Pulmonary artery endothelial cell (primary cell): ENCODE measurements at places on chromosomes 1 and 21. TPM values are rescaled to one million over a fixed set of nuclear protein-coding genes. Genes with fewer than 3 reads are reported as not detected.

- no peak for DNase-seq
Observed at GRCh38 chr1:100027212-100027611, 57.4 kb downstream of the SLC35A3 start.

DNA sequence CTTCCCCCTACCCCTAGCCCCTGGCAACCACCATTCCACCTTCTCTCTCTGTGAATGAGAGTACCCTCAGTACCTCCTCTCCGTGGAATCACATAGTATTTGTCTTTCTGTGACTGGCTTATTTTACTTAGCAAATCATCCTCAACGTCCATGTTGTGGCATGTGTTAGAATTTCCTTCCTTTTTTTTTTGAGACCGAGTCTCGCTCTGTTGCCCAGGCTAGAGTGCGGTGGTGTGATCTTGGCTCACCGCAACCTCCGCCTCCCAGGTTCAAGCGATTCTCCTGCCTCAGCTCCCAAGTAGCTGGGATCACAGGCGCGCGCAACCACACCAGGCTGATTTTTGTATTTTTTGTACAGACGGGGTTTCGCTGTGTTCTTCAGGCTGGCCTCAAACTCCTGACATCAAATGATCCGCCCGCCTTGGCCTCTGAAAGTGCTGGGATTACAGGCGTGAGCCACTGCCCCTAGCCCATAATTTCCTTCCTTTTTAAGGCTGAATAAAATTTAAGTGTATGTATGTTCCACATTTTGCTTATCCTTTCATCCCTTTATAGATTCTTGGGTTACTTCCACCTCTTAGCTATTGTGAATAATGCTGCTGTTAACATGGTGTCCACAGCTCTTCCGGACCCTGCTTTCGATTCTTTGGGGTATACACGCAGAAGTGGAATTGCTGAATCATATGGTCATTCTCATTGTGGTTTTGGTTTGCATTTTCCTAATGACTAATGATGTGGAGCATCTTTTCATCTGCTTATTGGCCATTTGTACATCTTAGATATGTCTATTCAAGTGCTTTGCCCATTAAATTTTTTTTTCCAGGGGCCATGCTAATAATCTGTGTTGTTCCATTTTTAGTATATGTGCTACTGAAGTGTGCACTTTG lies 32.3 kb downstream of the ERRFI1 start:
- no peak for DNase-seq

DNA sequence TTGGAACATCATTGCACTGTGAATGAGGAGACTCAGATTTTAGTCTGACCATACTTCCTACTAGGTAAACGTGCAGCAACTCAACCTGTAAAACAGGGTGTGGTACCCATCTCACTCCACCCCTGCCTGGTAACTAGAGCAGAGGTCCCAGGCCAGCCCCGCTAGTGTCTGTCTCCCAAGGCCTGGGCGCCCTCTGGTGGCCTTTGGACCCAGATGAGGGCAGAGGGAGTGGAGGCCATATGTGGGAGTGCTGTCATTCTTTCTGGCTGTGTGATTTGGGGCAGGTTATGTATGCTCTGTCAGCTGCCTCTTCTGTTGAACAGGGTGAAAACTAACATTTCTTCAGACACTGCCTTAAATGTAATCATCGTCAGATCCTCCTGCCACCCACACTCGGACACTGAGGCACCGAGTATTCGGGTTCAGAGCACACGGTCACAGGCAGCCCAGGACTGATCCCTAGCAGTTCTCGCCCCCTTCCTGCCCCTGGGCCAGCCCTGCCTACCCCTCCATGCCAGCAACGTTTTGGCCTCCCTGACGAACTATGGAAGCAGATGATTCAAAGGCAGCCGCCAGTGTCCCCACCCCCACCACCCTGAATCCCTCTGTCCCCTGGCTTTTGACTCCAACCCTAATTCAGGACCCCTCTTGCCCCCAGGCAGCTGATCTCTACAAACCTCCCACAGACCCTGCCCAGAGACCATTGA lies 76.0 kb downstream of the CD247 start:
- DNase-seq = peak; percentile 44

GRCh38 chr1:151371370-151372057 lies 991 bp downstream of the SELENBP1 start:
- DNase-seq = no peak

DNA sequence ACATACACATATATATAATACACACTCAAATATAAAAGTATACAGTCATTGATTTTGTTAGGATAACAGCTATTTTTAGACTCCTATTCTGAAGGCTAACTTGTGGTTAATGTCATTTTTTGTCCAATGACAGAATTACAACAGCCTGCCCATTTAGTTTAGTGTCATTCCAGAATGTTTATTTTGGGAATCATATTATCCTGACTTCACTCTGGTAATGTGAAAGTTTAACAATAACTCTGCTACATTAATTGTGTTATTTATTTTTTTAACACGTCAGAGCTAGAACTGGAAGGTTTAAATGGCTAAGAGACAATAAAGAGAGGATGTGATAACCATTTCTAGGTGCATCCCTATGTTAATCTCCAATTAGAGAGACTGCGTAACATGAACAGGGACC lies 648.1 kb downstream of the USP25 start:
- DNase-seq = no peak

DNA sequence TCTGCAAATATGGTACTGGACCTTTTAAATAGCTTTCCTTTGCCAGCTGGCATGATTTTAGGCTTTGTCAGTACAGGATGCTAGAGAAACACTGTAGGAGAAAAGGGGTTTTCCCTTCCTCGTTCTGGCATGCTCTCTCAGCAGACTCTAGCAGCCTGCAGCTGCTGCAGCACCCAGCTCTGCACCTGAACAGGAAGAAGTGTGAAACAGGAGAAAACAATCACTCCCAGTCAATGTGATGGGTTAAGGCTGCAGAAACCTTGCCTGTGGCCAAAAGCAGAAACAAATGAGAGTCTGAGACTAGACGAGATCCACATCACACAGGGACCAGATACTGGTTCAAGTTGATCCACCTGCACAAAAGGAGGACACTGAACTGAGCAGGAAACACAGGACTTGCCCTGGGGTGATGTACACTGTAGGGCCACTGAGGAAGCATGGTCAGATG lies 21.2 kb downstream of the OVGP1 start:
- DNase-seq = peak; percentile 70

GRCh38 chr1:46543761-46544560 lies 7.5 kb downstream of the KNCN start:
- DNase-seq = no peak

GRCh38 chr1:58933599-58933926 lies 149.7 kb upstream of the JUN start:
- DNase-seq = no peak

DNA sequence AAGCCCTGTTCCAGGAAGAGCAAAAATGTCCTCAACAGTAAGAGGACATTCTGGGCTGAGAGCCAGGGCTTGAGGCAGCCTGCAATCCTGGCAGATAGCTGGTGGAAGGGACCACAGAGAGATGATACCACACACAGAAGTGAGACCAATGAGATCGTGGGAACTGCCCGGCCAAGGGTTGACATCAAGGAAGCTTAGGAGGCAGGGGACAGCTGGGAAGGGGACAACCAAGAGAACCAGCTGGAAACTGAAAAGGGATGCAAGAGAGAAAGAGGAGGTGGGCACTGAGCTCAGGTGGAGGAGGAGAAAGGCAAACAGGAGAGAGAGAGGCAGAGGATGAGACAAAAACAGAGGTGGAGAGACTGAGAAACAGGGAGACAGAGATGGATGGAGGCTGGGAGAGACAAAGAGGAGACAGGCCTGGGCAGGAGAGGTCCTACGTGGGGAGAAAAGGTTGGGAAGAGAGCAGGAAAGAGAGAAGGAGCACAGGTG lies 9.2 kb downstream of the PDZK1IP1 start:
- DNase-seq = no peak

DNA sequence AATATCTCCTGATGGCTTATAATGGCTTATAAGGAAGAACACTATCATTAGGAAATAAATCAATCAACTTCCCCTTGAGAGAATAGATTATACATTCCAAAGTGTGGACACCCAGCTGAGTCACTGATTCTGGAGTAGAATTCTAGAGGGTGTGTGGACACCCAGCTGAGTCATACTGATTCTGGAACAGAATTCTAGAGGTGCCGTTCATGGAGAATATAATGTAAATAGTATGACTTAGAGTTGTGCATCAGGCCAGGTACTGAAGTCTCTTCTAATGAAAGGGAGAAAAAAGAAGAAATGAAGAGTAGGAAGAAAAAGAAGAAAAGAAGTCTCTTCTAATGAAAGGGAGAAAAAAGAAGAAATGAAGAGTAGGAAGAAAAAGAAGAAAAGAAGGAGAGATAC lies 2.4 kb upstream of the USP33 start:
- DNase-seq = no peak

DNA sequence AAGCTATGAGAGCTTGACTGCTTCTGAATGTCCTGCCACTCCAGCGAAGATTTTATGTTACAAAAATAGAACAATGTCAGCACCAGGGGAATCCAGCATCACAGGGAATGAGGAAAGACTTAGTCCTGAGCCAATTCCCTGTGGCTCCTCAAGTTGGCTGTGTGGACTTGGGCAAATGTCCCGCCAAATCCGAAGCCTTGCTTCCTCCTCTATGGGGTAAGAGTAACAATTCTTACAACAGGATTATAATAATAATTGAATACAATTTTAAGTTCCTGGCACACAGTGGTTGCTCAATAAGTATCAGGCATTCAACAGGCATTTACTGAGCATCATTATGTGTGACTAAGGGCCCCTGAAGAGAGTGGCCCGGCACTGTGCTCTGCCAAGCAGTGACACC lies 44.4 kb downstream of the STPG1 start:
- no peak for DNase-seq

GRCh38 chr1:96183485-96183884 lies 538.1 kb upstream of the PTBP2 start:
- DNase-seq = no peak

DNA sequence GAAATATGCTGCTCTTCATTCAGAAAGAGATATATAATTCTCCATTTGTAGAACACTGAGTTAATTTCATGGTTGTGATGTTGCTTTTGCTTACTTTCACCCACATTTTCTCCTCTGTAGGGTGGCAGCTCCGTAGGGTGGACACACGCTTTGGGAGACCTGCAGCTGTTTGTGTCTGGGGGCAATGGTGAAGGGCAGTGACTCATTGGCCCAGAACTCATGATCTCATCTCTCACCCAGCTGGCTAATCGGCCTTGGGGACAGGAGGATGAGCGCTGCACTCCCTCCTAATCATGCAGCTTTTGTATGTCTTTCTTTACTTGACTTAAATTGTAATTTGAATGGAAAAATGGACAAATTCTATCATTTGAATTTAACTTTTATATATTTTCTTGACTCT lies 9.6 kb downstream of the DISC1 start:
- no peak for DNase-seq

DNA sequence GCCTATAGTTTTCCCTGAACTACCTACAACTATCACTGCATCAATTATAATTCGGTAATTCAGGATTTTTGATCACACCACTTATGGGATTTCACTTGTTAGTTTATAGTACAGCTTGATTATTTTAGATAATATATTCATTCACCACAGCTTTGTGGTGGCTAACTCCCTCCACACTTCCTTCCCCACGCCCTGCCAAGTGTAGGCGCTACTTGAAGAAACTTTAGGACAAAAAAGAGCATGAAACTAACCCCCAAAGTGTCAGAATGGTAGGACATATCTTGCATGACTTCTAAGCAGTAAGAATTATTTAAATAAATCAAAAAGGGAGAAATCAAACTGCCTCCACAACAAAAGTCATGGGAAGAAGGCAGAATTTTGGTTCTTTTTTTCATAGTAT lies 70.1 kb downstream of the LHX9 start:
- DNase-seq = no peak

DNA sequence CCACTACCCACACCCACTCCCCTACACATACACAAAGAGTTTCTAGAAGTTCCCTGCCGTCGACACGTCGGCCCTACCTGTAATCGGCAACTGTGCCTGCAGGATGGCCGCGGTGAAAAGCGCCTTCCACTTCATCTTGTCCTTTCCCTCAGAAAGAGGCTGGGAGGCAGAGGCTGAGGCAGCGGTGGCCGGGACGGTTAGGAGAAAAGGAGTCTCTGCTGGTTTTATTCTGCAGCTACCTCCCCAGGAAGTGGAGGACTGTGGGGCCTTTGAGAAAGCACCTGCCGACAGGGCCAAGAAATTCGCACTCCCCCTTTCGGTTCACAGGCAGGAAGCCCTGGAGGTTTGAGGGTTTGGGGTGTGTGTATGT lies at the start of gene CD247:
Gene CD247, minus strand, starts transcription at position 199 of the 370 bp plus-strand sequence. Its CDS starts 64 bp downstream, at position 135.
- DNase-seq = no peak

GRCh38 chr1:222926566-222926965 lies 111.7 kb downstream of the DISP1 start:
- no peak for DNase-seq

GRCh38 chr1:169363046-169363730 lies 4.4 kb downstream of the NME7 start:
- no peak for DNase-seq

- DNase-seq = no peak
Observed at GRCh38 chr1:245698860-245699259, 544.1 kb downstream of the KIF26B start.

- no peak for DNase-seq
Observed at GRCh38 chr1:98073106-98073505, 152.3 kb upstream of the DPYD start.

DNA sequence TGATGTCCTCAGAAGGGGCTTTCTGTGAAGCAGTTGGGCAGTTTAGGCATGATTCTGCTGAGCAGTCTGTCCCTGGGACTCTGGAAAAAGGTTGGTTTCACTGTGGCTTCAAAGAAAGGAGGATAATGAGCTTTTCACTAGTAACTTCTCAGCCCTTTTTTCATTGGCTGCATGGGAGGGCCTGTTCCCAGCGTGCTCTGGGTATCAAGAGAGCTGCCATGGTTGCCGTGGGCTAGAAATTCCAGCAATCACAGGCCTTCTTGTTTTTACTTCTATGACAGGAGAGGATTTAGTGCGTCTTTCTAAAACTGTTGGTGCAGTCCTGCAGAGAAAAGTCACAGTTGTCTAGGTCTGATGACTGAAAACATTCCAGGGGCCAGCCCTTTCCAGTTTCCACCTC lies 7.2 kb downstream of the SZRD1 start:
- DNase-seq = no peak

GRCh38 chr1:94512816-94513215 lies 28.7 kb downstream of the F3 start:
- no peak for DNase-seq

The SAMSN1 gene
- total RNA-seq = 0.18 and 4.0 TPM in 2 replicates

The CASQ2 gene
- total RNA-seq = not detected in 2 replicates

The ASCL5 gene
- not detected in 2 replicates for total RNA-seq

The CSF3R gene
- total RNA-seq = not detected in 2 replicates

The ELF3 gene
- 0.07 and 0.11 TPM in 2 replicates for total RNA-seq

The PRAMEF10 gene
- total RNA-seq = not detected in 2 replicates

The SELL gene
- 1.5 and 2.3 TPM in 2 replicates for total RNA-seq

The CD2 gene
- total RNA-seq = not detected in 2 replicates

The BRDT gene
- not detected in 2 replicates for total RNA-seq

The FOXD2 gene
- 0.11 and 0.20 TPM in 2 replicates for total RNA-seq

The GNL2 gene
- total RNA-seq = 99.7 and 108 TPM in 2 replicates

The AADACL4 gene
- total RNA-seq = not detected in 2 replicates
